ENCODE measurements at places on chromosomes 11 and 22.

DNA sequence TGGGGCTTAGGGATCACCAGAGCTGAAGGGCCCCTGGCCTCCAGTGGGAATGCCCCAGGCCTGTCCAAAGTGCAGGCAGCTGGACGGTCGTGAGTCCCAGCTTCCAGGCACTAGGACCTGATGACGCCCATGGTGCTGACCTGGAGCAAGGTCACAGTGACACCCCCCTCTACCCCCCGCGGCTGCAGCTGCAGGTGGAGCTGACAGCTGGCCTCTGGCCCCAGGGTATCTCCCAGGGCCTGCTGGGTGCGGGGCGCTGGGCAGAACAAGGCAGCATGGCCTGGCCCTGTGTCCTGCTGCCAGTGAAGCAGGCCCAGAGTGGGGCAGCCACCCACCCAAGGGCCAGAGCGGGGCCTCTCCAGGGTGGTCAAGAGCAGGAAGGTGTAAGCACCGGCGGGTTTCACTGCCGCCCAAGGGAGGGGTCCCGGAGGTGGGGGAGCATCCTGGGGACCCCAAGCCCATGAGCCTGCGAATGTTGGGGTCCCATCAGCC is 553 bp upstream of the TCIRG1 start:
- DNase-seq: peak; percentile 45

DNA sequence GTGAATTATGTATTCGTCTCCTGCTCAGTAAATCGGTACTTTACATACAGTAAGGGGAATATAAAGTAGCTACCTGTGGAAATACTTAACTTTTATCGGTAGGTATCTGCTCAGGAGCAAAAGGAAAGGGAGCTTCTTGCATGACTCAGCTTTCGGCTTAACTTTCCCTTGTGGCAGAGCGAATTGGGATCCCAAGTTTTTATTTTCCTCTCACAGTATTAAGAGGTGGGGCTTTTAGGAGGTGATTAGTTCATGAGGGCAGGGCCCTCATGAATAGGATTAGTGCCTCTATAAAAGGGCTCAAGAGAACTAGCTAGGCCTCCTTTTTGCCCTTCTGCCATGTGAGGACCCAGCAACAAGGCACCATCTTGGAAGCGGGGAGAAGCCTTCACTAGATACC is 18.7 kb downstream of the RCN1 start:
- DNase-seq: no peak

DNA sequence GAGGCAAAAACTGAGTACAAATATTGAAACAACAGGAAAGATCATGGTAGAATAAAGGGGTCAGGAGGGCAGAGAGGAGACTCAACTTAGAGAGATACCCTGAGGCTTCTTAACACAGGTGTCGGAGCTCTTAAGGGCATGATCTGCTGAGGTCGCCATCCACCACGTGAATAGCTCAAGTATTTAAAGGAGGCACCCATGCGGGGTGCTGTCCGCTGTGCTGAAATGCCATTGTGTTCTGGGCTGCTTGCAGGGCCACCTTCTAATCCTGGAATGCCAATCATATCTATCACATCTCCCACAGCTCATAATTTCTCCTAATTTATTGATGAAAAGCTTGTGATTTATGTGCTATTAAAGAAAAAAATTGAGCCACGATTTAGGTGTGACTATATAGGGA is 90.2 kb downstream of the SEZ6L start:
- no peak for DNase-seq

GRCh38 chr11:57588046-57588710 is 9.3 kb upstream of the SERPING1 start:
- DNase-seq: no peak

- DNase-seq: peak; percentile 58
Observed at GRCh38 chr11:131511794-131512193, 141.4 kb downstream of the NTM start.

GRCh38 chr11:69700278-69701140 is 3.3 kb downstream of the FGF19 start:
- DNase-seq: peak; percentile 94
